ENCODE measurements at places on chromosomes 11 and 22.
A peak's percentile ranks its signal among the peaks of the same experiment; 100 is the strongest.

DNA sequence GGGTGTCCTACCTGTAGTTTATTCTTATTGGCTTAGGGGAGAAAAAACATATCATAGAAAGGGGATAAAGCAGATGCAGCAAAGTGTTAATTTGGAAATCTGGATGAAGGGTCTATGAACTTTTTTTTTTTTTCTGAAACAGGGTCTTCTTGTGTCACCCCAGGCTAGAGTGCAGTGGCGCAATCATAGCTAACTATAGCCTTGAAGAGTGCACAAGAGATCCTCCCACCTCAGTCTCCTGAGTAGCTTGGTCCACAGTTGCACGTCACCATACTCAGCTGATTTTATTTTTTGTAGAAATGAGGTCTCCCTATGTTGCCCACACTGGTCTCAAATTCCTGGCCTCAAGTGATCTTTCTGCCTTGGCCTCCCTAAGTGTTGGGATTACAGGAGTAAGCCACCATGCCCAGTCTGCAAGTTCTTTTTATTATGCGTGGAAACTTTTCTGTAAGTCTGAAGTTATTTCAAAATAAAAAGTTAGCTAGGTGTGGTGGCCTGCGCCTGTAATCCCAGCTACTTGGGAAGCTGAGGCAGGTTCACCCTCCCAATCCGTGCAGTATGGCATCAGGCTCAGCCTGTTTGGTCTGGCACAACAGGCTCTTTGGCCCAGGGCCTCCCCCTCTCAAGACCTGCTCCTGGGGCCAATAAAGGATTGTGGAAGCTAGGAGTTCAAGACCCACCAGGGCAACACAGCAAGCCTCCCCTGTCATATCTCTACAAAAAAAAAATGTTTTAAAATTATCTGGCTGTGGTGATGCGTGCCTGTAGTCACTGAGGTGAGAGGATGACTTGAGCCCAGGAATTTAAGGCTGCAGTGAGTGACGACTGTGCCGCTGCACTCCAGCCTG, 111.9 kb downstream of the MED15 start:
- DNase-seq, result no peak

DNA sequence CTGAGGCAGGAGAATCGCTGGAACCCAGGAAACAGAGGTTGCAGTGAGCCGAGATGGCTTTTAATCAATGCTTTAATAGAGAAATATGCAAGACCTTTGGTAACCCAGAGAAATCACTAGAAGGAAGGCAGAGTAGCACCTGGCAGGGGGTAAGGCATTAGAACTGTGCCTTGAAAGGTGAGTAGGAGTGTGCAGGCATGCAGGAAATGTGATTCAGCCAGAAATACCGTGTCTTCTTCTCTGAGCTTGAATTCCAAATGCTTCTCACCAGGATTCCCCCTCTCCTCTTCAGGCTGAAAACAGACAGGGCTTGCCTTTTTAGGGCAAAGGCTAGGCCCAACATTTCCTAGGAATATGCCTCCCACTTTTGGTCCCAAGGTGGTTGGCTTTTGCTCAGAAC, 51.0 kb downstream of the OR4D9 start:
- no peak for DNase-seq

- DNase-seq, result no peak
Observed at GRCh38 chr11:127066401-127067090, 66.0 kb upstream of the KIRREL3 start.

DNA sequence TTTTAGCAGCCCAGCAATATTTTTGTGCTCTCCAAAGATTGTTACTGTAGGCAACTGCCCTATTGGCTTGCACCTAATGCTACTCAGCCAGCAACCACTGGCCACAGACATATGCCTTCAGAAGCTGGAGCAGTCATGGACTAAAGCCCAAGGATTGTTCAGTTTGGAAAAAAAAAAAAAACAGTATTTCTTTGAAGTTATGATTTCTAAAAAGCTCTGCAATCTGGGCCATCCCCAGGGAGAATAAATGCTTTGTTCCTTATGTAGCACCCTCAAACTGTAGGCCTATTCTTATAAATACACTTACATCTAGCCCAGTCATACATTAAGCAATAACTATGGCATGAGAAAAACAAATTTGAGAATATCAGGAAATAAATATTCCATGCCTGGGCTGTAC, 2190.5 kb upstream of the RAG2 start:
- DNase-seq, result no peak

GRCh38 chr22:43007519-43008102, 7.3 kb downstream of the PACSIN2 start:
- peak; percentile 61 for DNase-seq

- no peak for DNase-seq
Observed at GRCh38 chr11:130652671-130653335, 204.4 kb downstream of the ADAMTS15 start.

GRCh38 chr22:23380230-23380573, 199.9 kb downstream of the IGLL1 start:
- peak; percentile 41 for DNase-seq

DNA sequence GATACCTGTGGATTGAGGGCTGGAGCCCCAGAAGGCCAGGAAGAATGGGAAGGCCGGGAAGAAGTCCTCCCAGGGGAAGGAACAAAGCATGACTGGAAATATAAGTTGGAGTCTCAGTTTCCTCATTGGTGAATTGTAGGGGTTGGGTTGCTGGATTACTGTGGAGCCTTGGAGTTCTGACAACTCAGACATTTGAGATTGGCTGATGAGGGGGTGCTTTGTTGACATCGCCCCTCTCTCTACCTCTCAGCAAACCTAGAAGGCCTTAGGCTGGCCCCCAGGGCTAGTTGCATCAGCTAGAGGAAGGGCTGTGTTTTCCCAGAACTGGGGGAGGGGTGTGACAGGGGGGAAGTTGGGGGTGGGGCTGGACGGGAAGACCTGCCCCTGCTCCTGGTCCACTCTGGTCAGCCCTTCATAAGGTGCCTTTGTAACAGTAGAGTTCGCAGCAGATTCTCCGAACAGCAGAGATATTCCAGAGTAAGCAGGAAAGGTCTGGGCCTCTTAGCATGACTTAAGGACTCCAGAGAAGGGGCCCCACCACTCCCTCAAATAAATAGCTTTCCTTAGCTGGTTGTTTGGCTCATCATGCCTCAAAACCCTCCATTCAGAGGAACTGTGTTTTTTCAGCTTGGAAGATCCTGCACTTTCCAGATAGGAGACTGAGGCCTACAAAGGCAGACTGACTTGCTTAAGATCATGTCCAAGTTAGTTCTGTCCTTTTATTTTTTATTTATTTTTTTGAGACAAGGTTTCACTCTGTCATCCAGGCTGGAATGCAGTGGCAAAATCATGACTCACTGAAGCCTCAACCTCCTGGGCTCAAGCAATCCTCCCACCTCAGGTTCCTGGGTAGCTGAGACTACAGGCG, 12.5 kb upstream of the THRSP start:
- no peak for DNase-seq

DNA sequence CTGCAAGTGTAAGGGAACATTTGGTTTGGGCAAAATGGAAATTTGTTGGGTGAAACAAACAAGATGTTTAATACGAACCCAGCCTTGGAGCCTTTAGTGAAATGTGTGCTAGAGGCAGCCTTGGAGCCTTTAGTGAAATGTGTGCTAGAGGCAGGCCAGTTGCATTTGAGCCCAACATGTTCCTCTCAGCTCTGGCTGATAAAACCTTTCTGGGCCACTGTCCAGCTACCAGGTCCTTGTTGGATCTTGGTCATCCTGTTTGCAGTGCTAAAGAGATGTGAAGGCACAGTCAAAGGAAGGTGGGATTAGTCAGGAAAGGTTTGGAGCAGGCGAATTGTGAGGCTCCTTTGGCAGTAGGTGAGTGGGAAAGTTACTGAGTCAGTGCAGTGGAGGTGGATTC, 48.9 kb downstream of the CEP164 start:
- DNase-seq, result no peak

DNA sequence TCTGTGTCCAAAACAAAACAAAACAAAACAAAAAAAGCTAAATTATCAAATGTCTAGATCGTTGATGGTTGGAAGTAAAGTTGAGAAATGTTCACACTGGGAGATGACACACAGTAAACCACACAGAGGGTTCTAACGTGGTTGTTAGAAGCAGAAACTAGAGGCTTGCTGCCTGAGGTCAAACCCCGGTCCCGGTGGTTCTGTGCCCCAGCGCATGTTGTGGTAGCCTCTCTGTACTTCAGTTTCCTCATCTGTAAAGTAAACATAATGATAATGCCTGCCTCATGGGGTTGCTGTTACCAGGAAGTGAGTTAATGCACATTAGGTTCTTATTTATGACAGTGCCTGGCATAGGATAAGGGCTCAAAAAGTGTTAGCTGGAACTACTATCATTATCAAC, 33.4 kb downstream of the PPARA start:
- no peak for DNase-seq

GRCh38 chr11:25928076-25928475, 403.9 kb upstream of the ANO3 start:
- no peak for DNase-seq

- no peak for DNase-seq
Observed at GRCh38 chr22:17678817-17679385, 40.3 kb downstream of the BCL2L13 start.

- no peak for DNase-seq
Observed at GRCh38 chr22:44155115-44155514, 25.6 kb upstream of the PARVG start.

GRCh38 chr11:125953401-125953935, 7.6 kb downstream of the VSIG10L2 start:
- no peak for DNase-seq

DNA sequence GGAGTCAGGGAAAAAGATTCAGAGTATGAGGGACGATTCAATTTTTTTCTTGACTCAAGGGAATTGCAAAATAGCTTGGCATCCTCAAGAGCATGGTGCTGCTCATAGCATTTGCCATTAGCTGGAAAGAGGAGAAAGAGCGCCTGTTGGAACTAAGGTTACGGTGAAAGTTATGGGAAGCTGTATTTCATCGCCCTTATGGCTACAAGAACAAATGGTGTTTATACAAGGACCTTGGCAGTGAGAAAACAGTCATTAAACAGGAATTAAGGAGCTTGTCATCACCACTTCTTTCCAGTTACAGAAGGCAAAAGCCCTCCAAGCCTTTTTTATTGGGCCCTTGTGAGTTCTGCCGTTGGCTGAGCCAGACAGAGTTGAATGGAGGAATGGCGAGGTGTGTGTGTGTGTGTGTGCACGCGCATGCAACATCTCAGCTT, 74.2 kb downstream of the ALX4 start:
- DNase-seq, result peak; percentile 82

- DNase-seq, result no peak
Observed at GRCh38 chr22:25332386-25332785, 112.9 kb downstream of the CRYBB2 start.

DNA sequence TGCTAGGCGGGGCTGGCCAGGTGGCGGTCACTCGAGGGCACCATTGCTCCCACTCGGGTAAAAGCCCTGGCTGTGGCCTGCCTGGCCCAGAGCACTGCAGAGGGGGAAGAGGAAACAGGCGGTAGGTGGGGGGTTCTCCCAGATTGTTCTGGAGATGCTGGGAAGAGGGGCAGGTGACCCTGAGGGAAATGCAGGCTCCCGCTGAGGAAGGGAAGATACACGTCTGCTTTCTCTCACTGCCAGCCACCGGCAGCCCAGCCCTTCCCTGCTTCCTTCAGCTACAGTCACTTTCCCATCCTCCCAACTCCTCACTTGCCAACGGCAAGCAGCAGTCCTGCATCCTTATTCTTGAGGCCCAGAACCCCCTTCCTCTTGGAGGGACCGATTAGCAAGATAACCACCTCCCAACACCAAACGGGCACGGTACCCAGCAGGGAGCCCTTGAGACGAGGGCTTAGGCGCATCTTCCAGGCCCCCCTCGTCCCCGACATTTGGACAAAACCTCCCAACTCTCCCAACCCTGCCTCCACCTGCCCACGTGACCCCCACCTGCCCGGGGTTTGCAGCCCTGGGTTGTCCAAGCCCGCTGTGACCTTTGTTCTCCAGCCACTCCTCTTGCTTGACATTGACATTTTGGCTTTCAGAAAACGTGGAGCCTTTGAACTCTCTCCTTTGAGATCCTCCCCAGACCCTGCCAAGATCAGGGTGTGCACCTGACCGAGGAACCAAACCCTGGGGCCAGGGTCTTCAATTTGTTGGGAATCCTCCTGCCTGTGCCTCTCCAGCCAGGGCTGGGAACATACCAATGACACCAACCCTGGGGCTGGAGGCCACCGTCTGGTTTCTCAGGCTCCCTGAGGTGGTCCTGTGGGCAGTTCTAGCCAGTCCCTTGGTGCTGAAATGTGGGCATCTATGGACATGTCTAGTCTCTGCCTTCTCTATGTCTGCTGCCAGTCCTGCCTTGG, 48.8 kb upstream of the TTLL12 start:
- DNase-seq, result no peak

DNA sequence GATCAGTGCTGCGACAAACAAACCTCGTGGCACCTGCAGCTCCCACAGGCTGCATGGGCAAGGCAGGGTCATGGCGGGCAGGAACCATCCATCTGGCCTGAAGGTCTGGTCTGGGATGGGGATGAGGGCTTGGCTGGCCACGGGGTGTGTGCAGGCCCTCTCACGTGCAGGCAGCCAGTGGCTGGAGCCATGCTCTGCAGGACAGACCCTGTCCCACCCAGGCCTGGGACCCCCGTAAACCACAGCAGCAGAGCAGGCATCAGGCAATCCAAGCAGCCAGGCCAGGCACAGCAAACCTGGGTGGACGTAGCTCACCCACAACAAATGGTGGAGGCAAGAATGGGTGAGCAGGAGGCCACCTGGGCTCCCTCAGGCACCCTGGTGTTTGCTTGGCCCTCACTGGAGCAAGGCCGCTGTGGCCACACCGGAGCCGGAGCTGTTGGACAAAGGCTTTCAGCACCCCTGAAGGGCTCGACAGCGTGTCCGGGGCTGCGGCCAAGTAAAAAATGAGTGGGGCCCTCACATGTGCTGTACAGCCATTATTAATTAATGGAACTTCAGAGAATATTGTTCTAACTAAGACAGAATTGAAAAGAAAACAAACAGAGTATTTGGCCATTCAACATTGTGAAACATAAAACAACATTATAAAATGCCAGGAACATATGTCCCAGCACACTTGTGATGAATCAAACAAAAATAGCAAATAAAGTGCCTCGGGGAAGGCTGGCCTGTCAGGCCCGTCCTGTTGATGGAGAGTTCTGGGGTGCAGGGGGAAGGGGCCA, 24.0 kb upstream of the GNB1L start:
- DNase-seq, result no peak

GRCh38 chr11:64276653-64277431, 7.6 kb downstream of the BAD start:
- DNase-seq, result no peak

- DNase-seq, result no peak
Observed at GRCh38 chr11:118789501-118790356, 1.2 kb downstream of the DDX6 start.

GRCh38 chr22:39684702-39685281, 114.2 kb downstream of the CACNA1I start:
- no peak for DNase-seq

- DNase-seq, result peak; percentile 90
Observed at GRCh38 chr11:17528181-17528691, 16.0 kb downstream of the USH1C start.

GRCh38 chr11:112795142-112795815, 165.9 kb upstream of the NCAM1 start:
- DNase-seq, result peak; percentile 90

GRCh38 chr11:77322926-77323590, 21.6 kb upstream of the GDPD4 start:
- no peak for DNase-seq

- DNase-seq, result no peak
Observed at GRCh38 chr11:77316733-77317342, 15.4 kb upstream of the GDPD4 start.

GRCh38 chr11:82898241-82898640, 2.0 kb downstream of the PRCP start:
- no peak for DNase-seq
